KG1 (cell line): ENCODE measurements at places on chromosomes 2 and 18.

DNA sequence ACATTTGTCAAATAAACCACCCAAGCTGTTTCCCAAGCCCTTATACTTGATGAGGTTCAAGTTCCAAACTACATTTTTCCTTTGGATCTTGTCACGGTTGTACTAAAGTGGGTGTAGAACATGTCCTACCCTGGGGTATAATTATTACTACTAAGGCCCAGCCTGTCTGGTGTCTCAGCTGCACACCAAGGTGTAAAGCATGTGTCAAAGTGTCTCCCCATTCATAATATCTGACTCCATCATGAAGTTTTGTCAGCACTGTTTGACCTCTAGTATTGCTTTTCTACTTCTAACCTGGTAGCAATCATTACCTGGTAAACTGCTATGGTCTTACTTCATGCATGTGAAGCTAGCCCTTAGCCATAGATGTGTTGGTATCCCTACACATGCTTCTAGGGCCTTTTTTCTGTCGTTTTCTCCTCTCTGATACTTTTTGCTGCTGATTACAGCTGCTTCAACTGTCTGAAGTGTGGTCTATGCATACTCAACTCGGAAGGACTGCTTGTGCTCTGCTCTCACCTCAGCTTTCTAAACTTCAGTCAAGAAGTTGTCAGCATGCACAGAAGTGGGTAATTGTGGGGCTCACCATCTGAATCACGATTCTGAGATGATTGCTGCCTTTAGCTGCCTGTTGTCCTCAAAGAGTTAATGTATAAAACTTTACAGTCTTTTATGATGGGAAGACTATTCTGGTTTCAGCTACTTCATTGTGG is 445.7 kb upstream of the TRIB2 start:
- DNase-seq, result no peak

GRCh38 chr2:241891988-241892298 is 22.4 kb downstream of the RTP5 start:
- no peak for DNase-seq

DNA sequence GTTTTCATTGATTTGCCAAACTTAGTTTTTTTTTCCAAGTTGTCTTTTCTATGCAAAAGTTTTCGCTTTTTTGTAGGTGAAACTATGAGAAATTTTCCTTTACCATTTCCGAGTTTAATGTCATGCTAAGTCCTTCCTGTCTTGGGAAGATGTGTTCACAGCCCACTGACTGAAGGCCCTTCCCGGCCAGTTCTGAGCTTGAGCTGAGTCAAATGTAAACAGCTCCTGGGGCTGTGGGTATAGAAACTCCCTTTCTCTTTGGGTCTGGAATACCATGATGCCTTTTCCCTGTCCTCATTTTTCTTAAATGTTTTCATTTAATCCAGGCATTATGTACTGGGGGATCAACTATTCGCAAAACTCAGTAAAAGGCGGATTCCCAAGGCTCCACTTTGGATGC is 69.8 kb upstream of the IL1R1 start:
- DNase-seq, result no peak

DNA sequence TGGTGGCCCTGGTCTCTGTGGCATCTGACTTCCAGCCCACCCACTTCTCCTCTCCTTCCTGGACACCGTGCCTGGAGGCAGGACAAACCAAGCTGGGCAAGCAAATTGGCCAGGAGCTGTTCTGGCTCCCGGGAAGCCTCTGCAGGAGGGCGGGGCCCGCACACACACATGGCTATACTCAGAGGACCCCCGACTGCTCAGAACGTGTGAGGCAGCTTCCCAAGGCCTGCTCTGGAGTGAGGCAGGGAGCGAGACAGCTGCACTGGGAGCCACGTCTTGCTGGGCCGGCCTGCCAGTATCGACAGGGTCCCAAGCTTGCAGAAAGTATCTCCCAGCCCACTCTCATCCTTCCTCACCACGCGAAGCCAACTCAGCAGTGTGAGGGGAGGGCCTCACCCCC is 257.3 kb downstream of the TWIST2 start:
- DNase-seq, result no peak

- no peak for DNase-seq
These were observed 33.4 kb upstream of the VPS54 start for GRCh38 chr2:64052463-64053241.

GRCh38 chr2:180983468-180984242 is 3.2 kb downstream of the UBE2E3 start:
- DNase-seq, result peak; percentile 68

DNA sequence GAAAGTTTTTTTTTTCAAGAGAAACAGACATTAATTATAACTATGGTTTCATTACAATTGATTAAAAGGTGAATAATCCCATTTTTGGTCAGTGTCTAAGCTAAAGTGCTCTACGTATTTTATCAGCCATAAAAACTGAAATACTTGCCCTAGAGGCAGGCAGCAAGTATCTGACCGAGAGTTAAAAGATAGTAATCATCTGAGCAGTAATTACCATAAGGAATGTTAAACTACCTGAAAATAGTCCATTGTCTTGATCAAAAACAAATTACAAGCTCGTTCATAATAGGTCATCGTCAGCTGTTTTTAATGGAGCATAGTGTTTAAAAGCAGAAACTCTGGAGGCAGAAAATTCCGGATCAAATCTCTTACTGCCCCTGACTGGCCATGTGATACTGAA is 105.7 kb upstream of the ZEB2 start:
- DNase-seq, result no peak

- DNase-seq, result no peak
These were observed 76.2 kb upstream of the MYO3B start for GRCh38 chr2:170101789-170102188.

GRCh38 chr18:12435867-12436266 is 28.1 kb downstream of the PRELID3A start:
- DNase-seq, result no peak

- DNase-seq, result no peak
These were observed 20.1 kb upstream of the ALLC start for GRCh38 chr2:3637692-3638455.

DNA sequence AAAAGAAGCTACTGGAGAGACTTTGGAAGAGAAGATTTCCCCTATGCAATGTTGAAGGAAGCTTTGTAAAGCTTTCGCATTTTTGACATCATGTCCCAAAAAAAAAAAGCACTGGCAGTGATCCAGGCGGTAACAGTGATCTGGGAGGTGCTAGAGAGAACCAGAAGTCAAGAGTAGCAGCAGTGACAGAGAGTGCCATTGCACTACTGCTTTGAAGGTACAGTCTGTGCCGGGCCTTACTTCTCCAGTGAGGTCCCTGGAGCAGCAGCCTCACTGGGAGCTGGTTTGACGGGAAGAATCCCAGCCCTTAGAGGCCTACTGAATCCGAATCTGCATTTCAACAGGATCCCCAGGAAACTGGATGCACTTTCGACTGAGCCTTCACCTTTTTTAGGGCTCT is 50.9 kb upstream of the ATL2 start:
- no peak for DNase-seq

GRCh38 chr2:43038034-43038695 is 188.2 kb downstream of the ZFP36L2 start:
- no peak for DNase-seq

GRCh38 chr2:110655701-110656100 is 22.2 kb downstream of the BUB1 start:
- DNase-seq, result no peak

DNA sequence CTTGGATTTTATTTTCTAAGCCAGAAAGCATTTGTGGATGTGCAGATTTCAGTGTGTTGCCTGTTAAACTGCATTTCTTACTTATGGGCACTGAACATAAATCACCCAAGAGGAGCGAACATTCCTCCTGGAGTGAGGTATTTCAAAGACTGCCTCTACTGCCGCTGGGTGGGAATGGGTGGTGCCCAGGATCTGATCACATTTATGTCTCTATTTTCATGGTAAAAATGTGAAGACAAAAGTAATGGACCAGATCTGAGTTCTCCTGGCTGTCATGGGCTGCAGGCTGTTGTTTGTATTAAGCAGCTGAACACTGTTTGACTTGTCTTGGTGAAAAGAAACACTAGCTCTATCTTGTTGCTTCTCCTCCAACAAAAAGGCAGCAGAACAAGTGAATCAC is 251.7 kb downstream of the NCKAP5 start:
- no peak for DNase-seq
